ENCODE measurements at places on chromosomes 12 and 14.

- DNase-seq = no peak
Measured at GRCh38 chr14:75295491-75296345, 17.1 kb downstream of the FOS start.

DNA sequence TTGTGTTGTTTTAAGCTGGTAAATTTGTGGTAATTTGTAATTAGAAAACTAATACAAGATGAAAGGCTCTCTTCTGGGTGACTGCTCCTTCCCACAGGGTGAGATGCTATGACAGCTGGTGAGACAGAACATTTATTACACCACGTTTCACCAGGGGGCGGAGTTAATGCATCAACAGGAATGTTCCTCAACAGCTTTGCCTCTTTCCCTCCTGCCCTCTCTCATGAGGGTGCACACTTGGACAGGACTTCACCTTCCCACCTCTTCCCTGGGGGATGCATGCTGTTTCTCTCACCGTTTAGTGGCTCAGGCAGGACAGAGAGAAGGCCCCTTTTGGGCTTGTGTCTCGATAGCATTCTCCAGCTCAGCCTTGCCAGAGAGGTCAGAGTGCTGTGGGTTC lies 13.4 kb upstream of the PPP1R1A start:
- no peak for DNase-seq

GRCh38 chr12:16607906-16608775 lies 2.2 kb upstream of the LMO3 start:
- DNase-seq = no peak

DNA sequence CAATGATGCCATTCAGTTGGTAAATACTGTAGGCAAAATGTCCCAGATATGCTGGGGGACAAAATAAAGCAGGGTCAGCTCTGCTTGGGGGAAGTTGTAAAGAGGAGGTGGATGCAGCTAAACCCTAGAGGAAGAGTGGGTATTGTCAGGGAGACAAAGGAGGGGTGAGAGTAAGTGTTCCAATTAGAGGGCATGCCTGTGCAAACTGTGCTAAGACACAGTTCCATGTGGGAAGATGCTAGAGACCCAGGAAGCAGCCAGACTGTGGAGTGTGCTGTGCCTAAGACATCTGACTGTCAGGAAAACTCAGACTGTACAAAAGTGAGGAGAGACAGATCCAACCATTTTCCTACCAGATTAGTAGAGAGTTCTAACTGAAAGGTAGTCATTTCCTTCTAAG lies 474.3 kb downstream of the ATP23 start:
- no peak for DNase-seq

DNA sequence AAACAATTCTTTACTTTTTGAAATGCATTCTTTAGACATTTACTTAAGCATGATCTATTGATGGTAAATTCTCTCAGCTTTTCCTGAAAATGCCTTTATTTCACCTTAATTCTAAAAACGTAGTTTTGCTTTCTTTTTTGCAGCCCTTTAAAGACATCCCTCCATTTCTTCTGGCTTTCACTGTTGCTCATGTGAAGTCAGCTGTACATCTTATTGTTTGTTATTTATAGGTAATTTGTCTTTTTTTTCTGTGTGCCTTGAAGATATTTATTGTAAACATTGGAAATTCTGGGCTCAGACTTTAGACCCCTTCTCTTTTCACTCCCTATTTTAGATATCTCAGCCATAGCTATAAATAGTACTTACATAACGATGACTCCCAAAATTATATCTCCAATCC lies 70.4 kb downstream of the IFNG start:
- no peak for DNase-seq

- no peak for DNase-seq
Measured at GRCh38 chr14:100323942-100324307, 786 bp downstream of the SLC25A47 start.

- no peak for DNase-seq
Measured at GRCh38 chr12:128266086-128266485, 884 bp upstream of the TMEM132C start.

DNA sequence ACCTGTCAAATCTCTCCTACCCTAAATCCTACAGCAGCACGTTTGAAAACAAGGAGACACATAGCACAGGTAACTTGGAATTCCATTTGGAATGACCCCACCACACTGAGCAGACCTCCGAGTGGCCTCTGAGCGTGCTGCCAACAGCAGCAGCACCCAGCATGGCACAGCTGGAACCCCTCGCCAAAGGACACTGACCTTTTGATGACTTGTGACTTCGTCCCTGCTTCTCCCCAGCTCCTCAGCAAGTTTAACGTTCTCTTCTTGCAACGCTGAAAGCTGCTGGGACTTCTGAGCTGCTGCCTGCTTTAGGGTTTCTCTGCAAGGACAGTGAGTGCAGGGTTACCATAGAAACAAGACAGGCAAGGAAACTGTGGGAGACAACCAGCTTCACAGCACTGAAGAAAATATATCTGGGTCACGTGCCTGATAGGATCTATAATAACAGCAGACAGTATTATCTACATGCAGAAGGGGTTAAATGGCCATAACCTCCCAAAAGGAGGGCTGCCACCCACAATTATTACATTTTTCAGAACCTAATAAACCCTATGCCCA lies 43.3 kb upstream of the VPS33A start:
- DNase-seq = no peak

- DNase-seq = no peak
Measured at GRCh38 chr14:36522347-36522971, 2.4 kb upstream of the NKX2-1 start.

Data from activated CD4-positive, CD25-positive, alpha-beta regulatory T cell treated with anti-CD3 and anti-CD28 coated beads, Interleukin-2, amount 50 U/mL, for 16 hours (primary cell).